SHP77 treated with DMSO at 0.1 percent for 48 hours (cell line): ENCODE measurements at places on chromosomes 5 and 9.

DNA sequence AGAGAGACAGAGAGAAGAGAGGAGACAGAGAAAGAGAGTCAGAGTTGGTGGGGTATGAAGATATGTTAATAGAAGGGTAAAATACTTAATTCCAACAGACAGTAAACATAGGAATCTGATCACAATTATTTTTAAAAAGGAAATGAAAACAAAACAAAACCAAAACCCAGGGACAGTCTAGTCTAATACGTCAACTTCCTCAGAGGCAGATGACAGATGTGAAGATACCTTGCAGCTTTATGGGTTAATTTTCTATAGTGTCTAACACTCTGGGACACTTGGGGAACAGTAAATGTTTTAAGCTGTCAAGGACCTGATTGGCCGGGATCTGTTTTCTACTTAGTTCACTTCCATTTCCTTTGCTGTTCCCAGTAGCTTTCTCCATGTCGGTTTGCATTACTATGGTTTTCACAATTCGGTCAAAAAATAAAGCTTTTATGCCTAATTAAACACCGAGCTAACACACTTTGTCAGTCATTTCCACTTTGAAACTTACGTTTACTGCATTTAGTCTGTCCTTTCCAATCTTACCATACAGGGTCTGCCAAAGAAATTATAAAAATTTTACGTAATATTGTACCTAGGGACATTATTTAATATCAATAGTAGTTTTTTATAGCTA lies 216.5 kb downstream of the MCTP1 start:
- DNase-seq = no peak

GRCh38 chr9:7794196-7794595 lies 5.4 kb downstream of the DMAC1 start:
- DNase-seq = no peak

- no peak for DNase-seq
Observed at GRCh38 chr5:107403228-107403953, 267.3 kb downstream of the EFNA5 start.

DNA sequence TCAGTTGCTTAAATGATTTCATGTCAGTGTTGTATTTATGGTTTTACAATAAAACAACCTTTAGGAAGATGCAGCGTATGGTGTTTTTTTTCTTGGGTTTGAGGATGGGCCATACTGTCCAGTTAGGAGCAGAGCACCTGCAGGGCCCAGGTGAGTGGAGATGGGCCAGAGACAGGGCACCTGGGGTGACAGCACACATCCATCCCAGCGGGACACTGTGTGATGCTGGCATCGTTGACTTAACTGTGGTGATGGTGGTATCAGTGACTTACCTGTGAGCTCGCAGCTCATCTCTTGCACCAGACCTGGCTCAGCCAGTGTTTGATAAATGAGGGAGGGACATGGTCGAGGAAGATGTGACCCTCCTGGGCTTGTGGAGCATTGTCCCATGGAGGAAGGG lies 21.6 kb downstream of the AMBP start:
- no peak for DNase-seq

- no peak for DNase-seq
Observed at GRCh38 chr9:135562235-135562745, 734 bp downstream of the PAEP start.

- DNase-seq = no peak
Observed at GRCh38 chr5:66353186-66353585, 209.1 kb downstream of the SREK1 start.

- no peak for DNase-seq
Observed at GRCh38 chr9:137247916-137248175, 3.2 kb upstream of the STPG3 start.

GRCh38 chr9:5481322-5482040 lies 28.9 kb upstream of the PDCD1LG2 start:
- DNase-seq = no peak

- no peak for DNase-seq
Observed at GRCh38 chr9:90878562-90878961, 76.9 kb downstream of the SYK start.

GRCh38 chr9:136930014-136930413 lies 14.5 kb downstream of the FBXW5 start:
- no peak for DNase-seq

DNA sequence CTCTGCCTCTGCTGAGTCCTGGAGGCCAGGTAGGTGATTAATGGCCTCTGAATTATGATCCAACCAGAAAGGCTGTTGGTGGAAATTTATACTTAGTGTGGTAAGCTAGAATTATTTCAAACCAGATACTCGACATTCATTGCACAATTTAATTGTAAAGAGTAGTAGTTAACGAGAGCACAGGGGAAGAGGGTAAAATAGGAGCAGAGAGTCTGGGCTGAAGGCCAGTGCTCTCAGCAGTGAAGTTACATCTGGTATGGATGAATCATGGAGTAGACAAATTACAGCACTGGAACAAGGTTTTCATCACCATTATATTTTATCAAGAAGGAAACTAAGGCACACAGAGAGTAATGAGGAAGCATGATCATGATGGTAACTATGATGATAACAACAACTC lies 92.5 kb downstream of the TLR4 start:
- DNase-seq = no peak

- DNase-seq = no peak
Observed at GRCh38 chr9:91155181-91155580, 206.5 kb downstream of the AUH start.

- DNase-seq = no peak
Observed at GRCh38 chr9:18824095-18824666, 208.8 kb downstream of the SAXO1 start.

- DNase-seq = no peak
Observed at GRCh38 chr5:176611435-176611834, 1.5 kb upstream of the GPRIN1 start.

DNA sequence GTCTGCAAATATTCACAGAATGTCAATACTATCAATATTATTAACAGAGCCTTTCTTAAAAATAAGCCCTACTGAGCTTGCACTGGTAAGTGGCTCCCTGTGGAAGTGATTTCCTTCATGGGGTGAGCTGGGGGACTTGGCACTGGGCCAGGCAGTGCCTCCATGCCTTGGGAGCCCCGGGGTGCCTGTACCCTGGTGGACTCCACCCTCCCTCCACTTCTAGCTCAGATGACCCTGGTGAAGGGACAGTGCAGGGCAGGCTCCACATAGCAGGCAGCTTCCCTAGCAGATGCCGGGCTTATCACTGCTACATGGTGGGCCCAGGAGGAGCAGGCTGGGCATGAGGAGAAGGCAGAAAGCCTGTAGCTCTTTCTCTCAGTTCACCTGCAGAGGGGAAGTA lies 119.2 kb downstream of the DCP2 start:
- no peak for DNase-seq

DNA sequence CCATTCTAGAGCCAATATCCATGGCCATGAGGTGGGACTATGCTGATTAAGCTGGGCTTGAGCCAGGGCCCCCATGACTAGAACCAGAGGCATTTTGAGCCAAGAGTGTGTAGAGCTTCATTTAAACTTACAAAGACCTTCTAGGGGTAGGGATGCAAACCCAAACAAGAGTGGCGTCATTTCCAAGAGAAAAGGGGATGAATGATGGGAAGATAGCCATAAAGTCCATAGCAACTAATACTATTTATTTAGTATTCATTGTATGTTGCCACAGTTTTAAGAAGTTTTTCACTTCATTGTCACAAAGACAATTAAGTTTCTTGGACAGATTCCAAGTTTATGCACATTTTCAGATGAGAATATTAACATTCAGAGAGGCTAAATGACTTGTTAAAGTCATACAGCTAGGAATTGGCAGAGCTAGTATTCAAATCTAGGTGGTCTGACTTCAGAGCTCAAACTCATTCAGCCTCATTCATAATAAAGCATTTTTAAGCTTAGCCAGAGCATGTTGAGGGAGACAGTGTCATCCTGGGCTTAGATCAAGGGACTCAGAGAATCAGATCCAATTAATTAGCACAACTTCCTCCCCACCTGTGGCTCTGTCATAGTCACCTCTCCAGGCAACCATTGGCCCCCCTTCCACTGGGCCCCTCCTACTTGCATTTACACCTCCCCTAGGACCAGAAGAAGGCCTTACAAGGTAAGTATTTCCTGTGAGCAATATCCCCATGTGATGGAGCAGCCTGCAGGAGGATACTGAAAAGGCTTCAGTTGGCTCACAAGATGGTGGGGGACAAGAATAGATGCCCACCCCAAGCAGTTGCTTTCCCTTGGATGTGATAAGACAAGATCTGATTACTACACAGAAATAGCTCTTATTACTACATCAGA lies 95.0 kb upstream of the PCSK1 start:
- DNase-seq = no peak

GRCh38 chr9:69175486-69175885 lies 1.4 kb downstream of the TJP2 start:
- DNase-seq = no peak

DNA sequence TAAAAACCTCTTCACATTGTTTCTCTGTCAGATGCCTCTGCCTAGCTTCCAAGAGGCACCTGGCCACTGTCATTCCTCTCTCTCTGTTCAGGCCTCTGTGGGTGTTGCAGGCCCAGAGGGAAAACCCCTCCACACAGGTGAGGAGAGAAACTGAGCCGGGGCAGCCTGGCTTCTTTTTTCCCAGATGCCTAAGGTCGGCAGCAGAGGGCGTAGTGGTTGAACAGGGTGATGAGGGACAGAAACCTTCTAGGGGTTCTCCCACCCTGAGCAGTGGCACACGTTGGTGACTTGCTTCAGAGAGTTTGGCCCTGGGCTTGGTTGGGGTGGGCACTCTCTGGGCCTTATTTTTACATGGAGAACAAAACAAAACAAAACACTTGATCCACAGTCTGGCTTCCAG lies 12.2 kb downstream of the IL9 start:
- DNase-seq = no peak

GRCh38 chr5:104299998-104300706 lies 737.6 kb upstream of the NUDT12 start:
- DNase-seq = no peak

DNA sequence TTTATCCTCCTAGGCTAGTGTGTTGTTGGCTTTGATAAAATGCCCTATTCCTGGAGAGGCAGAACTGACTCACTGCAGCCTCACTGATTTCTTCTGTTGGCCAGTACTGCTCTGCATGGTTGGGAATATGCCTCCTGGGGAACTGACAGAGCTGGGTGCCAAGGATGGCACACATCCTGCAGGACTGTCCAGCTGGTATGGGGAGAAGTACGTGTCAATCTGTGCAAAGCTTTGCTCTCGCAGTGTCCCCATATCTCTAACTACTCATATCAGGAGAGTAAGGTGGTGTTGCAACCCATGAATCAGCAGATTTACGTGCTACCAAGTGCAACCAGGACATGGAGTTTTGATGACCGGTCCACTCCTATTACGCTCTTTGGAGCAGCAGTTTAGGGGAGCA lies 74.7 kb downstream of the TEK start:
- DNase-seq = no peak

GRCh38 chr5:75656311-75657003 lies 45.2 kb downstream of the ANKDD1B start:
- peak; percentile 20 for DNase-seq
